ENCODE measurements at places on chromosomes 1 and 21.

GRCh38 chr1:3914911-3915310 lies 14.8 kb upstream of the C1orf174 start:
- DNase-seq: no peak

GRCh38 chr1:184970691-184971161 lies 3.6 kb downstream of the NIBAN1 start:
- DNase-seq: no peak

GRCh38 chr21:32494934-32495709 lies 82.6 kb downstream of the EVA1C start:
- DNase-seq: no peak

DNA sequence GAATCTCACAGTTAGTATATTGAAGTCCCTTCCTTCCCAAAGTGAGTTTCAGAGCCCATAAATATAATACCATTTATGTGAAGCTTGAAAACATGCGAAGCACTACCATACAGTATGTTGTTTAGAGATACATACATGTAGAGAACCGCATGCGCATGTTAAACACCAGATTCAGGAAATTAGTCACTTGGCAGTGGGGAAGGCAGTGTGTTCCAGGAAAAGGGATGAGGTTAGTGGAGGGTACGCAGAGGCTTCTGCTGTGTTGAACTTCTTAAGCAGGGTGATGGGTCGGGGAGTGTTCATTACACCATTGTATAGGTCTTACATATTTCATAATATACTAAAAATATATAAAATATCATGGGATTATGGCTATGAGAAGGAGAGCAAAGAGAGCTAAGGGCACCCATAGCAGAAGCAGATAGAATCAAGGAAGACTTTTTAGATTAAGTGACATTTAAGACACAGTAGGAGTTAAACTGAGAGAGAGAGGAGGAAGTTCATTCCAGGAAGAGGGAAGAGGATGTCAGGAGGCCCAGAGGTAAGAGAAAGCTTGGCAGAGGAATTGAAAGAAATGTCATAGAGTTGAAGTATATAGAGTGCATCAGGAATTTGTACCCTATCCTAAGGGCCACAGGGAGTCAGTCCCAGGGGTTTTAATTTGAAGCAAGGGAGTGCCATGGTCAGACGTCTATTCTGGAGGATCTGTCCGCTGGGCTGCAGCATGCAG lies 43.5 kb upstream of the SARS1 start:
- no peak for DNase-seq

- no peak for DNase-seq
Measured at GRCh38 chr1:17950728-17951127, 156.9 kb upstream of the IGSF21 start.

GRCh38 chr1:22154626-22155025 lies 11.7 kb upstream of the WNT4 start:
- DNase-seq: no peak

- peak; percentile 65 for DNase-seq
Measured at GRCh38 chr1:210373878-210374599, 45.3 kb downstream of the HHAT start.

DNA sequence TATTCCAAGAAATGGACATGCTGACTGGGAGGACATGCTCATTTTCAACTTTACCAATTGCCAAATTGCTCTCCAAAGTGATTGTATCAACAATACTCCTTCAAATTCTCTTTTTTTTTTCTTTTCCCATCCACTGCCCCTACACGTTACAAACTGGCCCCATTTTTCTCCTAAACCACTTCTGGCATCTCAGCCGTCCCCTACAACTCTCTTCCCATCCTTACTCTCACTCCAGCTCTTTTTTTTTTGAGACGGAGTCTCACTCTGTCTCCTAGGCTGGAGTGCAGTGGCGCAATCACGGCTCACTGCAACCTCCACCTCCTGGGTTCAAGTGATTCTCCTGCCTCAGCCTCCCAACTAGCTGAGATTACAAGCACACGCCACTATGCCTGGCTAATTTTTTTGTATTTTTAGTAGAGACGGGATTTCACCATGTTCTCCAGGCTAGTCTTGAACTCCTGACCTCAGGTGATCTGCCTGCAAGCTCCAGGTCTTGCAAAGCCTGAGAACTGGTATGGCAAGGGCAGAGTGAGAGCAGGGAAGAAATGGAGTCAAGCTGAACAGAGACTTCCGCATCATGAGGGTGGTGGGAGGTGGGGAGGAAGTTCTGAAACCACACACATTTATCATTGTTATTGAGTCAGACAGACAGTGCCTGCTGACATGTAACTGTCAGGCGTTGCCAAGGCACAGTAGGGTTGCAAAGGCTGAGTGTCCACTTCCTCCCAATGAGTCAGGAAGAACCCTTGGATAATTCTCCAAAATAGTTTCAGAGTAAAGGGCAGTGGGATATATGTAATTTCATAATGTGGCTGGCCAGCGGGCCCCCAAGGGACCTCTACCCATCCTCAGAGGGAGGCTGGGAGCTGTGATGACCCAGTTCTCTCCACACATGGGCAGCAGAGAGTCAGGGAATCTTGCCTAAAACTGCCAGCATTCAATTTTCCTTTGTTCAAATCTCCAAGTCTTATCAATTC lies 17.4 kb downstream of the CELA3A start:
- DNase-seq: peak; percentile 77

- DNase-seq: no peak
Measured at GRCh38 chr1:17890815-17891191, 135.7 kb downstream of the ACTL8 start.

GRCh38 chr1:53616927-53617326 lies 122.0 kb downstream of the GLIS1 start:
- DNase-seq: no peak

DNA sequence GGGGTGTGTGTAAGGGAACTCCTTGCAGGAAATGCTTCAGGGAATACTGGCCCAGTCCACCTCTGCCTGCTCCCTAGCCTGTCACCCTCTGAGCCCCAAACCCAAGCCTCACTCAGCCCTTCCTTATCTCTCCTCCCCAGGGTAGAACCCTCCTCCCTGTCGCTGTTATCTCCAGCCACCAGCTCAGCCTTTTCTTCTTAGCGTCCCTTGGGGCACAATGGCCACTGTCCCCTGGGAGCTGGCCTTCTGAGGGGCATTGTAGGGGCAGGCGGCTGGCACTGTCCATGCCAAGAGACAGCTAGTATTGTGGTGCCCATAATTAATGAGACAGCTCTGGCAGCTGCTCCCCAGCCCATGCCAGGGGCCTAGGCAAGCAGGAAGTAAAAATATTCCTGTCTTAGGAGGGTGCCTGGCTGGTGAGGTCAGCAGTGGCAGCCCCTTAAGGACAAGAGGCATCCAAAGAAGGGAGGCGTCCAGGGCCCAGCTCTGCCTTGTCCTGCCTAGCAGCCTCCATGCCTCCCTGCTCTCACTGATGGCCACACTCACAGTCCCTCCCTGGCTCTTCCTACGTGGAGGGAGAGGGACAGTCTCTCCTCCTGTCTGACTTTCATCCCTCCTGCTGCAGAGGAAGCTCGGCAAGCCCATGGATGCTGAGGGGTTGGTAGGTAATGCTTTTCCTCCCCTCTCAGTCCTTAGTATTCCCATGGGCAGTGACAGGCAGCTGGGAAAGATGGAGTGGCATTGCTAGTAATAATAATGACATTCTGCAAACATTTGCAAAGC lies 37.5 kb downstream of the KCNQ4 start:
- DNase-seq: no peak

Data from CD4-positive, alpha-beta T cell treated with Interleukin-6 for 4 hours (primary cell).